ENCODE measurements at places on chromosomes 1 and 21. TPM values are rescaled to one million over a fixed set of nuclear protein-coding genes. Genes with fewer than 3 reads are reported as not detected.

Gene PGLYRP3
- total RNA-seq, result not detected

Gene ERG
- total RNA-seq, result 7.3 TPM

Gene ORC1
- total RNA-seq, result not detected

Gene RCAN1
- 29.0 TPM for total RNA-seq

Gene EXTL1
- not detected for total RNA-seq

Gene DEPDC1
- total RNA-seq, result not detected

Gene WRAP73
- 7.8 TPM for total RNA-seq

Gene KRTAP12-2
- total RNA-seq, result not detected

Gene TFF2
- 1.3 TPM for total RNA-seq

DNA sequence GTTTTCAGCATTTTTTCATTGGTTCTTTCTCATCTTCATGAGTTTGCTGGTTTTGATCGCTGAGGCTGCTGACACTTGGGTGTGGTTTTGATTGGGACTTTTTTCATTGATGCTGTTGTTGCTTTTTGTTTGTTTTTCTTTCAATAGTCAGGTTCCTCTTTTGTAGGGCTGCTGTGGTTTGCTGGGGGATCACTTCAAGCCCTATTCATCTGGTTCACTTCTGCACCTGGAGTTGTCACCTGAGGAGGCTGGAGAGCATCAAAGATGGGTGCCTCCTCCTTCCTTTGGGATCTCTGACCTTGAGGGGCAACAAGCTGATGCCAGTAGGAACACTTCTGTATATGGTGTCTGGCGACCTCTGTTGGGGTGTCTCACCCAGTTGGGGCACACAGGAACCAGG, 1279.9 kb upstream of the TMPRSS15 start:
- DNase-seq, result no peak

DNA sequence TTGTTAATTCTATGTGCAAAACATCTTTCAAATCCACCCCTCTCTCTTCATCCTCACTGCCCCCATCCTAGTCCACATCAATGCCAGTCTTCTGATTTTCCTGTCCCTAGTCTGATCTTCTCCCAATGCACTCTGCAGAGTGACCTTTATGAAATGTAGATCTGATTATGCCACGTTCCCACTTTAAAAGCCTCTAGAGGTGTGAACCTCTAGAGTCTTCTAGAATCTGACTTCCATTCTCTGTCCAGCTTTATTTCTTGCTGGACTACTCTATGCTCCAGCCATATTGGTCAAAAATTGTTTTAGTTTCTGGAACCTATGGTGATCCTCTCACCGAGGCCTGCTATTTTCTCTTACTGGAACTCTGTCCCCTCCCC, 32.5 kb downstream of the ZNF648 start:
- no peak for DNase-seq

GRCh38 chr1:10237157-10237539, 26.8 kb downstream of the KIF1B start:
- no peak for DNase-seq

DNA sequence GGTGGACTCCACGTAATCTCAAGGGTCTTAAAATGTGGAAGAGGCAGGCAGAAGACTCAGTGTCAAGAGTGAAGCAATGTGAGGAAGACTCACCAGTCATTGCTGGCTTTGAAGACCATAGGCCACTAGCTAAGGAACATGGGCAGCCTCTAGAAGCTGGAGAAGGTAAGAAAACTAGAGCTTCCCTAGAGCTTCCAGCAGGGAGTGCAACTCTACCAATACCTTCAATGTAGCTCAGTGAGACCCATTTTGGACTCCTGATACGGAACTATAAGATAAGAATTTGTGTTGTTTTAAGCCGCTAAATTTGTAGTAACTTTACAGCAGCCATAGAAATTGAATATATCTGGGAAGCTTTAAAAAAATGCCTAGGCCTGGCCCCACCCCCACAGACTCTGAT, 18.9 kb downstream of the METTL13 start:
- no peak for DNase-seq

DNA sequence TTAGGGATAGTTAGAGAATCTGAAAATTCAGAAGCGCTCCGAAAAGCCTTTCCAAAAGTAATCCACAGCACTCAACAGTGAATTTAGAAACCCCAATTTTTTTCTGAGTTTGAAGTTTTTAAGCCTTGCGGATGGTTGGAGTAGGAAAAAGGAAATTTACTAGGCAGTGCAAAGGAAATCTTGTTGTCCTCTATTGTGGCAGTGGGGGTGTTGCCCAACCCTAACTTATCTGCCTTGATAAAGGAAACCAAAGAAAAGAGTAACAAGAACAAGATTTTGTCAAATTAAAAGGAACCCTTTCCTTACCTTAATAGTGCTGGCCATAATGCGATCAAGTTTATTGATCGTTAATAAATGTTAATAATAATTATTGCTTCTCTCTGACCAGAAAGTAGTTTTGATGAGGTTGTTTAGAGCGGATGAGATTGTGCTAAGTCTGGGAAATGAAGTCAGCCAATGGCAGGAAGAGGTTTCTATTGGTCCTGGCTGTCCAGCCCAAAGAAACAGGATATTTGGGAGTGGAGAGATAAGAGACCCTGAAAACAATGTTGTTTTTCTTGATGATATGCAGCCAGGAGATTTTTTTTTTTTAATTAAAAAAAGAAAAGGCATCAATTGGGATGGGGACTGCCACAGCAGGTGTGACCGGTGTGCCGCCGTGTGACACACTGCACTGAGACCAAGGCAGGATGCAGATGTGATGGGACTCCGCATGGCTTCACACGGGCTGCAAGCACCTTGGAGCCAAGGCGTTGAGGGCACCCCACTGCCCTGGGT, at the start of gene ERG:
Gene ERG (minus strand): TSS at position 421 of the 777 bp plus-strand sequence. CDS start 97 bp downstream, at position 324.
- DNase-seq, result no peak

DNA sequence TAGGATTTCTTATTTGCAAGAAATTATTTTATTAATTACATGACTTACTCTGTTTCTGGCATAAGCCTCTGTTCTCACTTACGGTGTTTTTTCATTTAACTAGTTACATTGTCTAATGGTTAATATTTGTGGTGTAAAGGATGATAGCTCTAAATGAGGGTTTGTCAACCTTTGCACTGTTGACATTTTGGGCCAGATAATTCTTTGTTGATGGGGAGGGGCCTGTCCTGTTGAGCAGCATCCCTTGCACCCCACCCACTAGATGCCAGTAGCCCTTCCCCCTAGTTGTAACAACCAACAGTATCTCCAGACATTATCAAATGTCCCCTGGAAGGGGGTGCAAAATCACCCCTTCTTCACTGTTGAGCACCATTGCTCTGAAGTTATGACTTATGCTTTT, 83.6 kb upstream of the SLC44A3 start:
- no peak for DNase-seq

DNA sequence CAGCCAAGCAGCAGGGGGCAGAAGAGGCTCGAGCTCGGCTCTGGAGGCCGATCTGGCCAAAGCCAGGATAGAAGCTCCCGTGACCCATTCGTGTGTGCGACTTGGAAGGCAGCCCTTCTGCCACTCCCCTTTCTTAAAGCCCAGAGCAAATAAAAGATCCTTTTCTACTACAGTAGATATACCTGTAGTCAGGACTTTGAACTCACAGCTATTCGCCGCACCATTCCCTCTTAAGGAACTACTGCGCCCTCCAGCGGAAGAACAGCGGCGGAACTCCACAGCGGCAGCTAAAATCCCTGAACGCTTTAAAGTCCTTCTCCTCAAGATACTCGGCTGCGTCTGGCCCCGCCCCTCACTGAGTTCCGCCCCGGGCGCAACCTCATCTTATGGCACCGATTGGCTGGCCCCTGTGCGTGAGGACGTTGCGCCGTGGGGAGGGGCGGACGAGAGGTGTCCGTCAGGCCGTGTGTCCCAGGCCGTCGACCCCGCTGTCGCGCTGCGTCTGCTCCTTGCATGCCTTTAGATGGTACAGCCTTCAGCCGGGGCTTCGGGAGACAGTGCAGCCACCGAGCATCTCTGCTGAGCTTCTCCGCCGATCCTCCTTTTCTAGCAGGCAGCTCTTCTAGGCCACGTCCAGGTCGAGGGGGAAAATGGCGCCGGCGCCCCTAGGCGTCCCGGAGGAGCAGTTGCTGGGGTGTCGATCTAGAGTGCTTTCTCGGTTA, at the start of gene LRIG2:
Gene LRIG2 (plus strand): TSS at position 442 of the 722 bp plus-strand sequence. CDS start 209 bp downstream, at position 651.
- DNase-seq, result peak; percentile 99

GRCh38 chr1:145997718-145998023, 1.3 kb upstream of the TXNIP start:
- DNase-seq, result no peak

DNA sequence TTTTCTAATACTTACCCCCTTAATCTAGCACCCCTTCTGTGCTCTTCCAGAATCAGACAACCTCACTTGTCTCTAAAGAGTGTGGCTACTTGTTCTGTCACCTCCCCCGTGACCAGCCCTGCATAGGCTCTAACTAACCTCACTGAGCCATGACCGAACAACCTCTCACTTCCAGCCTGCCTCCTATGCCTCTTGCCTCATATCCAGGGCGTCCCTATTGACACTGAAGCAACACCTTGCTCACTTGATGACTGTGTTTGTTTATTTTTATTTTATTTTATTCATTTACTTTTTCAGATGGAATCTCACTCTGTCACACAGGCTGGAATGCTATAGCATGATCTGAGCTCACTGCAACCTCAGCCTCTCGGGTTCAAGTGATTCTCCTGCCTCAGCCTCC, 235.1 kb upstream of the B3GALT2 start:
- no peak for DNase-seq

DNA sequence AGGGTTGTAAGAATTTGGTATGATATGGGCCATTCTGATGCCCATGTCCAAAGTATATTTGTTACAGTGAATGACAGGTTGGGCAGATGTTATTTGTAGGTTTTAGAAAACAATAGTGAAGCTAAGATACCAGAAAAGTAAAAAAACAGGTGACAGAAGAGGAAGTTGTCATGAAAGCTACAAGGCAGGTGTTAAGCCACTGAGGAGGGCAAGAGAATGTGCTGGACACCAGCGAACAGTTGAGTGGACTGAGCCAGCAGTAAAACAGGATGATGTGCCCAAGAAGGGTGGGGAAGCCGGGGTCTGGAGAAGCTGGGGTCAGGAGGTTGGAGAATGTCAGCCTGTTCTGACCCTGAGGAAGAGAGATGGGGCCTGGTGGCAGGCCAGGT, 83.3 kb downstream of the DTL start:
- DNase-seq, result no peak

- no peak for DNase-seq
These were observed 68.3 kb downstream of the TCP10L start for GRCh38 chr21:32516756-32517649.

DNA sequence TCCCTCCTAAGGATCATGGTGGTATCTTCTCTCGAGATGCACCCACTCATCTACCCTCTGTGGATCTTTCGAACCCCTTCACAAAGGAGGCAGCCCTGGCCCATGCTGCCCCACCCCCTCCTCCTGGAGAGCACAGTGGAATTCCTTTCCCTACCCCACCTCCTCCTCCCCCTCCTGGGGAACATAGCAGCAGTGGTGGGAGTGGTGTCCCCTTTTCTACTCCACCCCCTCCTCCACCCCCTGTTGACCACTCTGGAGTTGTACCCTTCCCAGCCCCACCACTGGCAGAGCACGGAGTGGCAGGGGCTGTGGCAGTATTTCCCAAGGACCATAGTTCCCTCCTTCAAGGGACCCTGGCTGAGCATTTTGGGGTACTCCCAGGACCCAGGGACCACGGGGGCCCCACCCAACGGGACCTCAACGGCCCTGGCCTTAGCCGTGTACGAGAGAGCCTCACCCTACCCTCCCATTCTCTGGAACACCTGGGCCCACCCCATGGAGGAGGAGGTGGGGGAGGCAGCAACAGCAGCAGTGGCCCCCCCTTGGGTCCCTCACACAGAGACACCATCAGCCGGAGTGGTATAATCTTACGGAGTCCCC, 14.5 kb upstream of the TARS2 start:
- no peak for DNase-seq

- DNase-seq, result no peak
These were observed 73.7 kb downstream of the KCNK2 start for GRCh38 chr1:215156232-215156631.

- no peak for DNase-seq
These were observed 38.7 kb downstream of the CFH start for GRCh38 chr1:196690582-196690981.

- no peak for DNase-seq
These were observed 23.9 kb downstream of the PCNT start for GRCh38 chr21:46347791-46348381.

GRCh38 chr1:93967306-93967705, 58.1 kb upstream of the GCLM start:
- DNase-seq, result no peak
